ENCODE measurements at places on chromosomes 2 and 18. TPM values are rescaled to one million over a fixed set of nuclear protein-coding genes. Genes with fewer than 3 reads are reported as not detected.

TSPYL6 gene
- not detected for total RNA-seq

GULP1 gene
- total RNA-seq, result not detected

SLC9A4 gene
- total RNA-seq, result 0.20 TPM

POTEC gene
- not detected for total RNA-seq

KYNU gene
- not detected for total RNA-seq

KCTD1 gene
- total RNA-seq, result 5.2 TPM

ST3GAL5 gene
- total RNA-seq, result 56.7 TPM

GLS gene
- total RNA-seq, result 179 TPM

MARCHF4 gene
- not detected for total RNA-seq

CYB5A gene
- 37.8 TPM for total RNA-seq

CHRNG gene
- not detected for total RNA-seq

ANO7 gene
- total RNA-seq, result 0.61 TPM

CYP27A1 gene
- 0.17 TPM for total RNA-seq

ANKRD29 gene
- total RNA-seq, result 0.20 TPM

Data from T-helper 1 cell treated with Interleukin-12 subunit alpha and Interleukin-12 subunit beta and Interleukin-4 antibody, amounts not matched to agents 30 ng/mL and 1 ng/mL, for 36 hours (primary cell).